HT1080 (cell line): ENCODE measurements at places on chromosomes 2 and 18.

GRCh38 chr2:3445891-3446290 lies 66.4 kb downstream of the TRAPPC12 start:
- DNase-seq = no peak

DNA sequence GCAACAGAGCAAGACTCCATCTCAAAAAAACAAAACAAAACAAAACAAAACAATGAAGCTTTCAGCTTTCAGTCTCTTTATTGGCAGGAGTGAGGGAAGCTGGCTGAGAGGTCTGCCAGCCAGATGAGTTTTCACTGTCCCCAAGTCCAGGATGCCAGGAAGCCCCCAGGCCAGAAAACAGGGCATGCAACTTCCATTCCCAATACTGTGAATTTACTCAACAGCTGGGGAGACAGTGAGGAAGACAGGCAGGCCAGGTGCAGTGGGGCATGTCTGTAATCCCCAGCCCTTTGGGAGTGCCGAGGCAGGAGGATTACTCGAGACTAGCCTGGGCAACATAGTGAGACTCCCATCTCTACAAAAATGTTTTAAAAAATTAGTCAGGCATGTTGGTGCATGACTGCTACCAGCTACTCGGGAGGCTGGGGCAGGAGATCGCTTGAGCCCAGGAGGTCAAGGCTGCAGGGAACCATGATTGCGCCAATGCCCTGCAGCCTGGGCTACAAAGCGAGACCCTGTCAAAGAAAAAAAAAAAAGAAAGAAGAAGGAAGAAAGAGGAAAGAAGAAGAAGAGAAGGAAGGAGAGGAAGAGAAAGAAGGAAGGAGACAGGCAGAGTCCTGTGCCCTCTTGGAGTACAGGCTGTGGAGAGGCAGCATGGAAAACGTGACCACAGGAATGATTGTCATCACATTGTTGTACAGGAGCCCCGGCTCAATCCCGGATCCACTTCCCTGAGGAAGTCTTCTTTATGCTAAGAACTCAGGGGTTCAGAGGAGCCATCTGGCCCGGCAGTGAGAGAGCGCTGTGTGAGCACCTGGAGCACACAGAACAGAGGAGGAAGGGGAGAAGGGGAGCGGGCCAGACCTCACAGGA lies 29.2 kb upstream of the POMC start:
- no peak for DNase-seq

DNA sequence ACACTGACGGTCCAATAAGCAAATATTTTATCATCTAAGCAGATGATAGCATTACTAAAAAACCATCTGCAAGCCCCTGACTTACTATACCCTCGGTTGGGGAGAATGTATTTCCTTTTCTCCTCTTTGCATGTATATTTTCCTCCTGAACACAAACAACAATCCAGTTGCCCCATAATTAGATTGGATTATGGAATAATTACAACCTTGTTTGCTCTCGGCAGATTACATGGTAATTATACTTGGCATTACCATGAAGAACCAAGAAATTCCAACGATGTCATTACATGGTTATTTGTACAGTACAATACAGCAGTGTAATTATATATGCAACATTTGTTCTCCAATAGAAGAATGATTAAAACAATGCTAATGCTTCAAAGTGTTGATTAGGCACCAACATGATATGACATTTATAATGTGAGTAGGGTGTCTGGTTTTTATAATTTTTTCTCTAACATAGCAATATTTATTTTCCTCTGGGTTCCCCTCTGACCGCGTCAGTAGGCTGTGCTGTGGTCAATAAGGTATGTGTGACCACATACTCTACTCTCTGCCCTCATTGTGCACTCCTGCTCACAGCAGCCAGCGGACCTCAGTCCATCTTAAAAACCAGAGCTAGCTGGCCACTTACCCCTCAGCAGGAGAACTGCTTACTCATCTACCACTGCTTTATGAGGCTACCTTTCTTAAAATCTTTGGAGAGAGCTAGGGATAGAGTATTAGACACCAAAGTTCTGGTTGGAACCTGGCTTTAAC lies 176.1 kb downstream of the INSIG2 start:
- no peak for DNase-seq

DNA sequence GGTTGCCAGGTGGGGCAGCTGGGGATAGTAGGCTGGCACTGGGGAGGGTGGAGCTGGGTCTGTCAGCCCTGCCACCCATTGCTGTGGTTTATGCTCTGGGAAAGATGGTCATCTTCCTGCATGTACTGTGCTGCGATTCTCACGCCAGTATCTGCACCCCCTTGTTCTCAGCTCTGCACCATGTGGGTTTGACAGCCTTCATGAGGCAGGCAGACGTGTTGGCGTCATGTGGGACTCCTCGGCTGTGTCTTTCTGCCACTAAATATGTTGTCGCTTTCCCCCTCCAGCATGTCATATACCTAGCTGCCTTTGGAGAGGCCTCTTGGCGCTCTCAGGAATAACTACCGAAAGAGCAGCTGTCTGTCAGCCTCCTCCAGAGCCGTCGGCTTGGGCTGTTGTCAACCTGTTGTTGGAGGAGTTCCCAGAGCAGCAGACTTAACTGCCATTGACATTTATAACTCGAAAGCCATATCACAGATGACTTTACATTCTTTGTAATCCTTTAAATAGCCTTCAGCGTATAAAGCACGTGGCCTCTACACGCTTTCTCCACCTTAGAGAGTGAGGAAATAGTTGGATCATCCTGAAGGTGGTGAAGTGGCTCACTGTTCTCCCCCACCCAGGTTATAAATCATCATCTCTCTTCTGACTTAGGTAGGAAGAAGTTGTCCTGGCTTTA lies 80.4 kb upstream of the MGAT5 start:
- DNase-seq = no peak

- DNase-seq = no peak
Observed at GRCh38 chr2:238971318-238972145, 123.6 kb downstream of the TWIST2 start.

DNA sequence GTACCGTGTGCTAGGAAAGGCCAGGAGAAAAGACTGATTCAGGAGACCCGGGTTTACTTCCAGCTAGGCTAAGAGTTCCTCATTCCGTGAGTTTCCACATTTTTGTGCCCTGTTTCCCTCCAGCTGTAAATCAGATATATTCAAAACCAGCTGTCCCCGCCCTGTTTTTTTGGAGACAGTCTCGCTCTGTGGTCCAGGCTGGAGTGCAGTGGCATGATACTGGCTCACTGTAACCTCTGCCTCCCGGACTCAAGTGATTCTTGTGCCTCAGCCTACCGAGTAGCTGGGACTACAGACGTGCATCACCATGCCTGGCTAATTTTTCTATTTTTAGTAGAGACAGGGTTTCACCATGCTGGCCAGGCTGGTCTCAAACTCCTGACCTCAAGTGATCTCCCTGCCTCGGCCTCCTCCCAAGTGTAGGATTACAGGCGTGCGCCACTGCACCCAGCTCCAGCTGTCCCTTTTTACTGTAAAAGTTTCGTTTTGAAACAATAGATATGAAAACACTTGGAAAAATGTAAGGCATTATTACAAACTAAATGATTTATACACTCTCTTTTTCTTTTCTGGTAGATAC lies 112.8 kb upstream of the SEC11C start:
- no peak for DNase-seq

- no peak for DNase-seq
Observed at GRCh38 chr2:149858216-149858615, 270.6 kb upstream of the MMADHC start.

GRCh38 chr2:98324181-98324580 lies 22.1 kb upstream of the CNGA3 start:
- DNase-seq = peak; percentile 55

GRCh38 chr2:214550786-214551185 lies 139.9 kb downstream of the VWC2L start:
- DNase-seq = peak; percentile 36
